Placental epithelial cell (primary cell): ENCODE measurements at places on chromosomes 1 and 21. TPM values are rescaled to one million over a fixed set of nuclear protein-coding genes. Genes with fewer than 3 reads are reported as not detected.

ANKRD45 gene
- total RNA-seq, result under 0.01 TPM in 1 of 2 replicates, not detected in the other

LCE2A gene
- total RNA-seq, result 0.79 TPM in 1 of 2 replicates, not detected in the other

ASTN1 gene
- 0.39 and 0.87 TPM in 2 replicates for total RNA-seq

PADI2 gene
- under 0.01 and 0.43 TPM in 2 replicates for total RNA-seq

MSH4 gene
- under 0.01 TPM in 1 of 2 replicates, not detected in the other for total RNA-seq

DFFA gene
- total RNA-seq, result 32.6 and 44.5 TPM in 2 replicates

CDCA8 gene
- total RNA-seq, result 2.7 and 7.9 TPM in 2 replicates

KIAA0040 gene
- total RNA-seq, result 13.7 and 37.3 TPM in 2 replicates

CD34 gene
- total RNA-seq, result not detected in 2 replicates

OLIG2 gene
- not detected in 2 replicates for total RNA-seq

S100A13 gene
- total RNA-seq, result 89.6 and 125 TPM in 2 replicates

GUCA2B gene
- not detected in 2 replicates for total RNA-seq

ITGB2 gene
- total RNA-seq, result 0.43 TPM in 1 of 2 replicates, not detected in the other

CLCA4 gene
- not detected in 2 replicates for total RNA-seq

BRDT gene
- total RNA-seq, result not detected in 2 replicates

TTC39A gene
- 0.65 and 1.2 TPM in 2 replicates for total RNA-seq

BCAN gene
- total RNA-seq, result under 0.01 TPM in 1 of 2 replicates, not detected in the other

HMGCS2 gene
- not detected in 2 replicates for total RNA-seq

GPA33 gene
- total RNA-seq, result not detected in 2 replicates

FMO4 gene
- total RNA-seq, result 4.8 and 5.1 TPM in 2 replicates
